ENCODE measurements at places on chromosomes 13 and 19.

GRCh38 chr13:113178070-113178895 lies 19.8 kb downstream of the PROZ start:
- DNase-seq = no peak

- no peak for DNase-seq
Measured at GRCh38 chr19:46125447-46125846, 959 bp upstream of the IGFL3 start.

- DNase-seq = no peak
Measured at GRCh38 chr19:22286151-22286810, at the start of gene ZNF729. Gene ZNF729, plus strand, starts transcription at chr19:22286441. Its CDS starts 85 bp downstream, at chr19:22286526.

DNA sequence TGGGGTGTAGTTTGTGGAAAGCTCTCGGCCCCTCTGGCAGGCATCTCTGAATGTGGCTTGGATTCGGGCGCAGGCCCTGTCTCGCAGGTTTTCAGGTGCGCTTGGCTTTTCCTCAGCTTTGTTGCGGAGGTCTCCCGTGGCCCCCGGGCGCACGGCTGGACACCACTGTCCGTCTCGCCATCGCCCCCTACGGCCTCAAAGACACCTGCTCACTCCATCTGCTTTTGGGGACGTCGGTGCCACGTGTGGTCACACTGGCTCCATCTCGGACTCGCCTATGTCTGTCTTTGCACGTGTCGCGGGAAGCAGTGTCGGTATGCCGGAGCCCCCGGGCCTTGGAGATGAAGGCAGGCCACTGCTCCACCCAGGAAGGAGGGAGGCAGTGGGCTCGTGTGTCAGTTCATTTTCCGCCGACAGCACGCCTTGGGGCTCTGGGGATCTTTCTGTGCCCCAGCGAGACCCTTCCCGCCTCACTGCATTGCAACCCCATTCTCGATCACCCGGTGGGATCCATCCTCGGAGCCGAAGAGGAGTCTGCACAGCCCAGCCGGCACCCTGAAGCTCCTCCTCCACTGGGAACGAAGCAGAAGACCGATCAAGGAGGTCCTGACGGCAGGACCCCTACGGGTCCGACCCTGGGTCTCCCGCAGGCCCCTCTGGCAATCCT lies 42.1 kb downstream of the ZNF146 start:
- DNase-seq = no peak

GRCh38 chr13:41053384-41053826 lies 7.9 kb upstream of the WBP4 start:
- peak; percentile 72 for DNase-seq

GRCh38 chr19:47615714-47616113 lies 6.8 kb downstream of the BICRA start:
- no peak for DNase-seq

- no peak for DNase-seq
Measured at GRCh38 chr19:7850000-7850813, 20.2 kb downstream of the EVI5L start.
